ENCODE measurements at places on chromosomes 7 and 10.

- DNase-seq = no peak
These were observed 1065.2 kb upstream of the C7orf33 start for GRCh38 chr7:147525325-147525724.

DNA sequence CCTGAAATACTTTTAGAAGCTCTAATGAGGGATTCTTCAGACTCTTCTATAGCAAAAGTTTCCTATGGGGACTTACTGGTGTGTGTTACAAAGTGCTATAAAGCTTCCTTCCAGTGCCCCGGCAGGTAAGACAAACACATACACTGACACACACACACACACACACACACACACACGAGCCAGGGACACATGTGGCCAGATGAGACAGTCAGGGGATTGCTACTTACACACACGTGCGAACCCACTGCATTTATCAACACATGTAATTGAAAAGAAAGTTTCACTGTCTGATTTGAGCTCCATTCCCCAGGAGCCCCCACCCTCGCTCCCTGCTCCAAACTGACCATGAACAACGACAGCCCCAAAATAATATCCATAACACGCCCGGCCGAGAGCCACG is 119.8 kb downstream of the PRPF18 start:
- no peak for DNase-seq

DNA sequence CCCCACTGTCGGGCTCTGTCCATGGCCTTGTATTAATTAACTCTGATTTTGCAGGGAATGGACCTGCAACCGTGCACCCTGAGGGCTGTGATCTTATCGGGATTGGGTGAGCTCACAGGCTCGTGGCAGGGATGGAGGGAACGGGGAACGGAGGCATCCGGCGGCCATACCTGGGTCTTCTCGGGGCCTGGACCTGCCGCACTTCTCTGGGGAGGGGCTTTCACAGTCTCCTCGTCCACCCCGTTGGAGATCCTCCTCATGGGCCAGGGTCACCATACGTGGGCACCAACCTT is 57.5 kb upstream of the SHH start:
- no peak for DNase-seq

- DNase-seq = no peak
These were observed 160.2 kb downstream of the DKK1 start for GRCh38 chr10:52474265-52474664.

DNA sequence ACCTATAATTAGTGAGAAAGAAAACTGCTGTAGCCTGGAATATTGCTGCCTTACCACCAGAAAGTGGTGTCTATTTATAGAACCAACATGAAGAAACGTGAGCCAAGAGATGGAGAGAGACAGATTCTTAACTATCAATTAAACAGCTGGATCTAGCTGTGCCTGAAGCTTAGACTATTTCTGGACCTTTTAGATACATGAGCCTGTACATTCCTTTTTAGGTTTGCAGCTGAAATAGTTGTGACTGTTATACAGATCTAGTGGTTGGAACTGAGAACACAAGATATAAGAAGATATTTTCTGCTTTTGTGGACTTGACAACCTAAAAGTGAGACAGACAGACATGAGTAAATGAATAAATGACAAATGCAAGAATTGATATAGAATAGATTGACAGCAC is 73.4 kb downstream of the CDK14 start:
- no peak for DNase-seq

DNA sequence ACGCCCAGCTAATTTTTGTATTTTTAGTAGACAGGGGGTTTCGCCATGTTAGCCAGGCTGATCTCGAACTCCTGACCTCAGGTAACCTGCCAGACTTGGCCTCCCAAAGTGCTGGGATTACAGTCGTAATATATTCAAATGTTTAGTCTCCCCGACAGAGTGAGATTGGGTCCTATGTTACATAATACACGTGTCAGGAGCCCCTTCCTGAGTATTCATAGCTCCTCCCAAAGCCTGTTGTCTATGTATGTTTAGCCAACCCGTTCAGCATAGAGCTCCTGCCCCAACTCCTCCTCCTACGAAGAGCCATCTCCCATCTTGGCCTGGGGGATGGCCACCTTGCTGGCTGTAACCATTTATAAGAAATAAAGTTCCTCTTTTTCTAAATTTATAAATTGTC is 2.7 kb upstream of the PPP2R2D start:
- no peak for DNase-seq

DNA sequence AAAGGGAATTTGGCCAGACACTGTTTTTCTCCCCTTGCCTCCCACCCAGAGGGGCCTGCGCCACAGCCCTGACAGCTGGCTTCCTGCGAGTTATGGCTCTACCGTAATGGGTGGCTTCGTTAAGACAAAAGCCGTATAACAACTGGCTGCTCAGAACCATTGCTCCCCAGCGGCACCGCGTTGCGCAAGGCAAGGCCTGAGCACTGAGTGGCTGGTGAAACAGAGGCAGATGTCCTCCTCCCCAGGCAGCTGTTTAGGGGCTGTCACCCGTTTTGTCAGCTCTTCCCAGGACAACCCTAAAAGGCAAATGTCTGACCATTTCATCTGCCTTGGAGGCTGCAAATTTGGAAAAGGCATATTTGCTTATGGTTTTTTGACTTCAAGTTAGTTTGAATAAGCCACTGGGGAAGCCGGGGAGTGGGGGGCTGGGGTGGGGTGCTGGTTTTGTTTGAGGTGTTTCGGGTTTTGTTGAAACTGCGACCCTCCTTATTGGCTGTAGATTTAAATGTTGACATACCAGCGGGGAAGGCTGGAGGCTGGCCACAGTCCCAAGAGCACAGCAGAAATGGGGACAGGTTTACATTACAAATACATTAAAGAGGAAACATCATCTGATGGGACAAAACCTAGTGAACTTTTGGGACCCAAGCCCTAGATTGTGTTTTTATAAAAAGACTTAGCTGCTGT is 681 bp upstream of the SPOCK2 start:
- peak; percentile 52 for DNase-seq

DNA sequence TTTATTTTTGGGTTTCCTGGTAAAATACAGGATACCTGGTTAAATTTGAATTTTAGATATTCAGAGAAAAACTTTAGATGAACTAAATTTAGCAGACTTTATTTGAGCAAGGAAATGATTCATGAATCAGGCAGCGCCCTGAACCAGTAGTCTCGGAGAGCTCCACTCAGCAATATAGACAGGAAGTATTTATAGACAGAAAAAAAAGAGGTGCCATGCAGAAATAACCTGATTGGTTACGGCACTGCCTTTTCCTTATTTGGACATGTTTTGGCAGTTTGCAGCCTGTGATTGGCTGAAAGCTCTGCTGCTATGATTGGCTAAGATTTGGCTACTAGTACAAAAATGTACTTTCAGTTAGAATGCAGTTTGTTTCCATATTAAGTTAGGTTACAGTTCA is 198.3 kb upstream of the DKK1 start:
- no peak for DNase-seq

GRCh38 chr7:69412331-69413146 is 185.7 kb upstream of the AUTS2 start:
- peak; percentile 10 for DNase-seq

DNA sequence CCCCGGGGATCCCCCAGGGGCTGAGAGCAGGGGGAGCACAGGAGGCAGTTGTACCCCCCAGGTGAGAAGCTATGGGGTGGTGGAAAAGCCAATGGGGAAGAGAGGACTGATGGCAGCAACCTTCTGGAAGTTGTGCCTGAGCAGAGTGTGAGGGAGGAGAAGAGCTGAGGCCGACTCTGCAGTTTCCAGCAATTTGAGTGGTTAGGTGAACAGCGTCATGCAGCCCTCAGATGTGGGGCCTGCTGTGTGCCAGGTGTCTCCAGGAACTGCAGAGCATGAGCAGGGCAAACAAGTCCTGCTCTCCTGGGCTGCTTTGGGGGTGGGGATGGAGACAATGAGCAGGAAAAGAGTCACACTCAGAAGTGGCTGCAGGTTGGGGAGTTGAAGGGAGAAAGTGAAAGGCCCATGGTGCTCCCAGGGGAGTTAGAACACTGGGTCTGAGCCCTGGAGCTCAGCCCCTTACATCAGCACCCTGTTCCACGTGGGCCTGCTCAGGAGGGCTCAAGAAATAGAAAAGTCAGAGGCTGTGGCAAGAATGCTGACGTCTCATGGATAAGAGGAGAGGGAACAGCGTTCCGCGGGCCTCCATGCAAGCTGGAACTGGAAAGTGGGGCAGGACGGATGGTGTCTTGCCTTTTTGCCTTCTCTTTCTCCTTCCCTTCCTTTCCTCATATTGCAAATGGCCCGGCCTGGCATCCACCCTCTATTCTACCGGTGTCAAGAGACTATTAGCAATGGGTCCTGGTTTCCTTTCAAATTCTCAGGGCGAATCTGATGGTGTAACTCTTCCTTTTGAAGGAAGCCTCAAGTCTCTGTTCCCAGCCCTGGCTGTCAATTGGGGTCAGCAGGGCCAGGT is 4.0 kb upstream of the AFAP1L2 start:
- DNase-seq = no peak

GRCh38 chr7:100759357-100760171 is 26.2 kb downstream of the ZAN start:
- no peak for DNase-seq

GRCh38 chr10:3036155-3037021 is 31.0 kb upstream of the PFKP start:
- DNase-seq = peak; percentile 62

GRCh38 chr7:50217821-50218281 is 86.7 kb upstream of the IKZF1 start:
- no peak for DNase-seq

- no peak for DNase-seq
These were observed 180.3 kb downstream of the NPSR1 start for GRCh38 chr7:34838329-34838728.

DNA sequence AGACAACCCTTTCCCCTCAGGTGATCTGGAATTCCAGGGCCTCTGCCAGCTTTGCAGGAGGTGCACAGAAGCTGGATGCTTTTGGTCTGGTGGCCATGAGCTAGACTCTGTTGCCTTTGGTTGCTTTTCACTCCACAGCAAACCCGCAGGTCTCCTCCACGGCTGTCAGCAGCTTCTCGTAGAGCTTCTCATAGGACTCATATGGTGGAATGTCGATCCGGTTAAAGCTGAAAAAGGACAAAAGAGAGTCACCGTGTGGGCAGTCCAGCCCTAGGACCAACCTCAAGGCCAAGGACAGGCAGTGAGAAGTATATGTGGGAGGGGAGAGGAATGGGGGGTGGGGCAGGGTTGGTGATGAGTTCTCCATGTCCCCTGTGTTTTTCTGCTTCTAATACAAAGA is 113.5 kb downstream of the SMURF1 start:
- no peak for DNase-seq

GRCh38 chr7:106101726-106102125 is 10.4 kb downstream of the SYPL1 start:
- DNase-seq = no peak

GRCh38 chr7:12712236-12712635 is 24.8 kb downstream of the ARL4A start:
- no peak for DNase-seq

- DNase-seq = no peak
These were observed 209.5 kb downstream of the FAM107B start for GRCh38 chr10:14565199-14565598.

DNA sequence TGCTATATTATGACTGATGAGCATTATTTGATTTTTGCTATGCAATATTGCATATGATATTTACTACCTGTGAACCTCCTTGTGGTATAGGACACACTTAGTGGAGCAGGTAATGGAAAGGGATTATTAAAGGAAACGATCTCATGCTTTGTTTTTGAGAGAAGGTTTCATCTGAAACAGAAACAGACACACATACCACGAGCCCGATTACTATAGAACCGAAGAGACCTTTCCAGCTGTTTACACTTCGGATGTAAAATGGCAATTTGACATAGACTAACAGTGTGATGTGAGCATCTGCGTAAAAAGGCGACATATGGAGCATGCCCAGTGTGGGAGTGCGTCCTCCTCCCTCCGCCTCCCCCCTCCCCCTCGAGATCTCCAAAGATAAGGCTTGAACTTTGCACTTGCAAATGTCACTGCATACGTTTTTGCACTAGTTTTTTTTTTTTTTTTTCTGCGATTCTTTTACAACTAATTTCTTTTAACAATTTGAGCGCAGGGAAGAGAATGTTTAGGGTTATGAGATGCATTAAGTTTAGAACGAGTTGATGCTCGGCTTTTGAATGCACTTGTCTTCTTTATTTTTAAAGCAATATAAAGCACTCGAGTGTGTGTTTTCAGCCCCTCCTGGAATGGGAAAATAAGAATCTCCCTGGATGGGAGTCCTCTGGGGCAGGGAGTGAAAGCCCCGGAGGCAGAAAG is 251.0 kb downstream of the NSUN6 start:
- no peak for DNase-seq

- no peak for DNase-seq
These were observed 375.8 kb upstream of the PODXL start for GRCh38 chr7:131932271-131932670.

- no peak for DNase-seq
These were observed 1137.8 kb upstream of the C7orf33 start for GRCh38 chr7:147452816-147453215.

DNA sequence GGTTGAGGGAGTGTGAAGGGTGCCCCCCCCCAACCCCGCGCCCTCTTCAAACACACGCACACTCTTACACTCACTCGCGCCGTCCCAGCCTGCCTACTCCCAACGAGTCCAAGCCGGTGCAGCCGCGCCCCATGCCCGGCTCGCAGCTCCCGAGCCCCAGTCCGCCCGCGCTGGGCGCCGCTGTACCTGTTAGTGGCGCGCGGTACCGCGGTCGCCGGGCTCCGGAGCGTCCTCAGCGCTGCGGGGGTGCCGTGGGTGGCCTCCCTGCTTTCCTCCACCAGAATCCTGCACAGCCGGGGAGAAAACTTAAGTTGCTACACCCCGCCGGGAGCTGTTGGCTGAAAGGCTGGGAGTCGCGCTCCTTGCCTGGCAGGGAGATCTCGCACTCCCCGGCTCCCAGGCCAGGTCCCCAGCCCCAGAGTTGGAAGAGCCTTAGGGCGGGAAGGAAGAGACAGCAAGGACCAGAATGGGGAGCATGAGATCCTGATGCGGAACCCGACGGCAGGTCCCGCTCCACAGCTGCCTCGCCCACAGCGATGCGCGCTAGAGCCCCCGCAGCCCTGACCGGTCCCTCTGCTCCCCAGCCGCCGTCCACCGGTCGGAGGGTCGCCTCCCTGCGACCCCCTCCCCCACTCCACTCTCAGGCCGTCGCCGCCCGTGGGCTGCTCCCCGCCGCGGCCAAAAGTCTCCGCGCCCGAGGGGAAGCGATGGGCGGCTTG is 863 bp downstream of the ST8SIA6 start:
- DNase-seq = peak; percentile 40

DNA sequence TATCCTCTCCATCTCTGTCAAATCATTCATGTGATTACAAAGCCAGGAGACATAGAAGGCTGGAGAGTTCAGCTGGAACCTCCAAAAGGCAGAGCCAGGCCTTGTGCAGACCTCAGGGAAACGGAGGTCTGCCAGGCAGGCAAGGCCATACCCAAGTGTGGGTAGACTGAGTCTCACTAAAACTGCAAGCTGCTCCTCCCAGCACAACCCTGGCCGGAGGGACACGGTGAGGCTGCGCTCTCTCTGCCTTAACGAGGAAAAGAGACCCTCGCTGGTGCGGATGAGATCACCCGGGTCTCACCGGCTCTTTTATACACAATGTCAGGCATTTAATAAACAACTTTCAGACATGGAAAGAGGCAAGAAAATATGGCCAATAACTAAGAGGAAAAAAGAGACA is 66.1 kb upstream of the INPP5A start:
- no peak for DNase-seq
